ENCODE measurements at places on chromosomes 3 and 15.

DNA sequence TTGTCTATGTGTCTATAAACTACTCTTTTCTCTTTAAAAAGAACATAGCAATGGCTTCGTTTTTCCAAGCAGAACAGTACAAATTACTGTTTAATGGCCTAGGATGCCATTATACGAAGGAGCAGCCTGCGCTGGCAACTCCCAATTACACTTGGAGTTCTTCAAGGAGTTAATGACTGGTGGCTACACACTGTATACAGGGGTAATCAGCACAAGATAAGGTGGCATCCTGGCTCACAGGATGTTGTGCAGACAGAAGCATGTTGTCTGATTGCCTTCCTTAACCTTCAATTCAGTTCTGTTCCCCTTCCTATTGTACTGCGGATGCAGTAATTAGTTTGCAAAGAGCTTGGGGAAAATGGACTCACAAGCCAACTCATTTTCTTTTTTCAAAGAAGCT is 250.7 kb upstream of the ROBO2 start:
- DNase-seq, result no peak

DNA sequence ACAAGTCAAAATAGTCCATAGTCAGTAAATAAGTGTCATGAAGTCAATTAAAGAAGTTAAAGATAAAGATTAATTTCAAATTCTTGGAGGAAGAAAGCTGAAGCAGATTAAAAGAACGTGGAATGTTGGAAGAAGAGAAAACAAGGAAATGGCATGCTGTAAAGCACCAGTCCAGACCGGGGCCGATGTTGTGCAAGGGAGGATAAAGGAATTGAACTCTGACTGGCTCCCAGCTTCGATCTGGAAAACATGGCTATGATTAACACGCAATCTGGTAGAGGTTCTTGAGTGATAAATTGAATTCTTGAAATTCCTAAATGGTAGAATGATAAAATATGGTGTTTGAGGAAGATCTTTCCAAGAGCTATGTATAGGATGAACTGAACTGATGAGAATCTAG is 194.4 kb downstream of the MEIS2 start:
- no peak for DNase-seq

GRCh38 chr3:15755181-15755580 is 42.6 kb downstream of the ANKRD28 start:
- no peak for DNase-seq

GRCh38 chr3:182730675-182731042 is 62.6 kb upstream of the ATP11B start:
- no peak for DNase-seq

DNA sequence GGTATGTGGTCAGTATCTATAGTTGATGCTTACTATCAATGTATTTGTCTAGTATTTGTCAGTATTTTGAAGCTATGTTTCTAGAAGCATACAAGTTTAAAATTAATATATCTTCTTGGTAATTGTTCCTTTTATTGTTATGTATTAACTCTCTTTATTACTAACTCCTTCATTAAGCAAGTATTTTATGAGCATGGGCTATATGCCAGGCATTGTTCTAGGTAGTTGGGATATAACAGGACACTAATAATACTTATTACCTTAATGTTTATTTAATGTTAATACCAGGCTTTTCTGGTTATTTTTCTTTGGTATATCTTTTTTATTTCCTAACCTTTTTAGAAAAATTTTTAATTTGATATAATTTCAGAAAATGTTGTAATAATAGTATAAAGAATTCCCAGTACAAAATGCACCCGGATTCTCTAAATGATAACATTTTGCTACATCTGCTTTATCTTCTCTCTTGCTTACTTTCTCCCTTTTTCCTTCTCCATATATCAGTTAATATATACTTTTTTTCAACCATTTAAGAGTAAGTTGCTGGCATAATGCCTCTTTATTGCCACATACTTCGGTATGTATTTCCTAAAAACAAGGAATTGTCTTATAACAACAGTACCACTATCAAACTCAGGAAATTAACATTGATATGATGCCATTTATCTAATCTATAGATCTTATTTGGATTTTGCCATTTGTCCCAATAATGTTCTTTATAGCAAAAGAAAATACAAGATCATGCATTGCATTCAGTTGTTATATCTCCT is 30.9 kb downstream of the LRRC49 start:
- DNase-seq, result no peak

DNA sequence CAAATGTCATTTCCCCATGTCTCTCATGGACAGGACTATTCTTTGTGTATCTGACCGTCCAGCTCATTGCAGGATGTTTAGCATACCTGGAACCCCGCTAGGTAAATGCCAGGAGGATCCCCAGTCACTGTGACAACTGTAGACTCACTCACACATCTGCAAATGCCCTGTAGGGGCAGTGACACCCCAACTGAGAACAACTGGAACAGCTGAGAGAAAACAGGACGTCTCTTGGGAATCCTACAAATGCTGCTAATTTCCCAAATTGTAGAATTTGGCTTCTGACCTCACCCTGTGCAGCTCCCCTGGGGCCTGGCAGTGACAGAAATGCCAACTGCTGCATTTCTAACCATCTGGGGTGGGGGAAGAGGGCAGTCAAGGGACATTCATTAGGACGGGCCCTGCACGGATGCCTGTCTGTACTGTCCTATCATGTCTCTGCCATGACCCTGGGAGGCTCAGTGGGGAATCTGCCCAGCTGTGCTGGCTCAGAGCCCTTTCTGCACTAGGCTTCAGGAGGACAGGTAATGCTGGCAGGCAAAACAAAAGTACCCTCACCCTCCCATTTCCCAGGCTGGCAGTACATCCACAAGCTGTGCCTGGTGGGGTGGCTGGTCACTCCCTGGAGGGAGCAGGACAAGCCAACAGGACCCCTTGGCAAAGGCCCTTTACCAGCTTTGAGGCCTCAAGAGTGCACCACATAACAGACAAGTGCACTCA is 30.4 kb downstream of the RAB6B start:
- no peak for DNase-seq
